ENCODE measurements at places on chromosomes 6 and 20.

- DNase-seq = no peak
Observed at GRCh38 chr6:27279513-27280063, 32.1 kb downstream of the PRSS16 start.

DNA sequence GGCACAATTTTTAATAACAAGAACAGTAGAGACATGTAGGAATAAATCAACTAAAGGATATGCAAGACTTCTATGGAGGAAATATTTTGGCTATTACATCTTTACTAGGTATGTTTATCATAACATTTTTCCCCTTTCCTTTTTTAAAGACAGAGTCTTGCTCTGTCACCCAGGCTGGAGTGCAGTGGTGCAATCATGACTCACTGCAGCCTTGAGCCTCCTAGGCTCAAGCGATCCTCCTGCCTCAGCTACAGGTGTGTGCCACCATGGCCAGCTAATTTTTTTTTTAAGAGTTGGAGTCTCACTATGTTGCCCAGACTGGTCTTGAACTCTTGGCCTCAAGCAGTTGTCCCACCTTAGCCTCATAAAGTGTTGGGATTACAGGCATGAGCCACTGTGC lies 37.0 kb downstream of the AKAP7 start:
- no peak for DNase-seq

DNA sequence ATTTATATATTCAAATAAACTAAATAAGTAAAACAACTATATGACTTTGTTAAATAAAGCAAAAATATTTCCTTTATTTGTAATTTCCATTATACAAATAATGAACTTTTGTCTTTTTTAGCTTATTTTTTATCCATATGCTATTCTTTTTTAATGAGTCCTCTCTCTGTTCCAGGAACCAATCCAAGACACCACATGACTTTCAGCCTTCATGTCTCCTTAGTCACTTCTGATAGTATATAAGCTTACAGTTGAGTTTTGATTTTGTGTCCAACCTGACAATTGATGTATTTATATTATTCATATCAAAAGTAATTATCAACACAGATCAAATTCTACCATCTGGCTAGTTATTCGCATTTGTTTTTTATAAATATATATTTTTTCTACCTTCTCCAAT lies 582.3 kb upstream of the GJE1 start:
- no peak for DNase-seq

DNA sequence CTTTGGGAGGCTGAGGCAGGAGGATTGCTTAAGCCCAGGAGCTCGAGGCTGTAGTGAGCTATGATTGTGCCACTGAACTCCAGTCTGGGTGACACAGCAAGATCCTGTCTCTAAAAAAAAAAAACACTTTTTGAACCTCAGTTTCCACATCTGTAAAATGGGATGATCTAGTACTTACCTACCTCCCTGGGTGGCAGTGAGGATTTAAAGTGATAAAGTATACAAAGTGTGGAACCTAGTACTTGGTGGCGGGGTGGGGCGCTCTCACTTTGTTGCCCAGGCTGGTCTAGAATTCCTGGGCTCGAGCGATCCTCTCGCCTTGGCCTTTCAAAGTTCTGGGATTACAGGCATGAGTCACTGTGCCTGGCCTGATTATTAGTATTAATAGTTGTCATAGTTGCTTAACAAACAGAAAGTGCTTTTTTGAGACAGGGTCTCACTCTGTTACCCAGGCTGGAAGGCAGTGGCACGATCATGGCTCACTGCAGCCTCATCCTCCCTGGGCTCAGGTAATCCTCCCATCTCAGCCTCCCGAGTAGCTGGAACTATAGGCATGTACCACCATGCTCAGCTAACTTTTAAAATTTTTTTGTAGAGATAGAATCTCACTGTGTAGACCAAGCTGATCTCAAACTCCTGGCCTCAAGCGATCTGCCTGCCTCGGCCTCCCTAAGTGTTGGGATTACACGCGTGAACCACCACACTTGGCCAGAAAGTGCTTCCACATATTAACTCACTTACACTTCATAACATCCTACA lies 7.0 kb upstream of the PLTP start:
- no peak for DNase-seq

GRCh38 chr6:117613920-117614560 lies 11.7 kb upstream of the GOPC start:
- DNase-seq = no peak

- DNase-seq = no peak
Observed at GRCh38 chr6:132604635-132605152, 15.2 kb upstream of the TAAR5 start.

- DNase-seq = no peak
Observed at GRCh38 chr6:148166339-148166968, 176.2 kb upstream of the SASH1 start.

- no peak for DNase-seq
Observed at GRCh38 chr6:100346828-100347227, 117.9 kb downstream of the SIM1 start.

DNA sequence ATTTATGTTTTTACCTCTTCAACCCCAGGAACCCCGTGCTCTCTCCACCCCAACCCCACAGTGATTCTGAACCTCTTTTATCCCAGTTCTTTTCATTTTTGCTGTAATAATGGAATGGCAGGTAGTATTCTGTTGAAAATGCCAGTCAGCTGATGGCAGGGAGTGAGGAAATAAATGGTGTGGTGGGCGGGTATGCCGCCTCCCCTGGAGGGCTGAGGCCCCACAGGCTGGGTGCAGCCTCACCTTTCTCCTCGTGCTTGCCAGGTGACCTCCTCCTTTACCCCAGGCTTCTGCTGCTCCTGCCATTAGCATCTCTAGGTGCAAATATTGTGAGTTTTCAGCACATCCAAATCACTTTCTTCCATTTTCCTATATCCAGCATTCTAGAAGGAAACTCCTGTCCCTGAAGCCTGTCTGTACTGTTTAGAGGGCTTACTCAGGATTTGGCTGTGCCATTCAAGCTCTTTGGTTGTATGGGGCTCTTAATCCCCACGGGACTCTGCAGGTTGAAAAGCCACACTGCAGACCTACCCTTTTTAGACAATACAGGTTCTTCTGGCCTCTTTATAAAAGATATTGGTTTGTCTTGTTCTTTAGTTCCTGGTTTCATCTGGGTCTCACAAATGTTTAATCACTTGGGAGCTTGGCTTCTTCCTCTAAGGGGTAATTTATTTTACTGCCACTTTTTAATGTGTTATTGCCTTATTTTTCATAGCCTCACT lies 201.8 kb downstream of the JARID2 start:
- DNase-seq = no peak

DNA sequence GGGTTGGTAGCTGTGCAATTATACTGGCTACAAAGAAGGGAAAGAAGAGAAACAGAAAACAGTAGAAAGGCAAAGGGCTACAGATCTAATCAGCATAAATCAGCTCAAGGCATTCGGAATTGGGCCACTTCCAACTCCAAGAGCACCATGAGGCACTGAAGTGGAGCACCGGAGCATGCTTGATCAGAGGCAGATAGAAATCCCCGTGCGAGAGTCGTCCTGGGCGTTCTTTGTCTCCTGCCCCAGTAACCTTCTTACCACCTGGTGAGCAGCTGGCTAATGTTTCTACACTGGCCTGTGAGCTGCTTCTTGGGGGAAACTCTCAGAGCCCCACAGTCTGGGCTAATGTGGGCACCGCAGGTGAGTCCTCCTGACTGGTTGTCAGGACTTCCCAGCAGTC lies 16.7 kb downstream of the NEDD9 start:
- DNase-seq = no peak

DNA sequence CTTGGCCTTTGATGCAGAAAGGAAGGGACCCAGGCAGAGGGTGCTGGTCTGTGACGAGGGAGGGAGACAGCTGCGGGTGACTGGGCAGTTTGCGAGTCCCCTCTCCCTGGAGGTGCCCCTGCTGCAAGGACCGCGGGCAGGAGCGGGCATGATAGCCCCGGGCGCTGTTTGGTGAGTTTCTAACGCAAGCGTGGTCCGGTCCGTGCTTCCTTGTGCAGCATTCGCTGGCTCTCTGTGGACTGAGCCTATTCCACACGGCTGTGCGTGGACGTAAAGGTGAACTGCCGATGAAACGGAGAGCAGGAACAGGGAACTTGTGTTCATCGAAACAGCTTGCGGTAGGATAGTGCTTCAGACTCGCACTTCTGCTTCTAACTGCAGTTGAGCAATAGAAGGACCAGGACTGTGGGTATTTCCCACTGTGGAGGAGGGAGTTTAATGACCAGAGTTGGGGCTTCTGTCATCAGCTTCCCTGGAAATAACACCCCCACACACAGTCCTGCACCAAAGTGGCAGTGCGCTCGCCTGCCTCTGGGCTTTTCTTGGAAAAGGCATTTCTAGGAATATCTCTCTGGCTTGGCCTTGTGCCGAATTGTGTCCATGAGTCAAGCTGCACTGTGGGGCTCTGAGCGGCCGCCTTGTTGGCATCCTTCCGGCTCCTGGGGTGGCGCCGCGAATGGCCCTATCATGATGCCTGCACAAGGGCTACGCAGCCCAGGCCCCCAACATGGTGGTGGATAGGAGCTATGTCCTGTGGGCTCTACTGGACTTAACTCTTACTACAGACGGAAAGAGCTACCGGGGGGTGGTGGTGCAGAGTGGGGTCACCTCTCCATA lies 48.9 kb downstream of the DUSP22 start:
- no peak for DNase-seq

- DNase-seq = no peak
Observed at GRCh38 chr6:123587838-123588545, 48.8 kb downstream of the TRDN start.

- DNase-seq = no peak
Observed at GRCh38 chr6:166143011-166143410, 24.6 kb downstream of the TBXT start.

Measured in stimulated activated CD4-positive, alpha-beta T cell treated with anti-CD3 and anti-CD28 coated beads, TNF-alpha, amount 100 ng/mL, for 1 hour (primary cell).